SIG-M5 (cell line): ENCODE measurements at places on chromosomes 2 and 18.

- DNase-seq, result no peak
These were observed 21.7 kb downstream of the BCL2 start for GRCh38 chr18:63297687-63298399.

GRCh38 chr2:201956361-201956760 lies 77.3 kb upstream of the FZD7 start:
- DNase-seq, result no peak

- no peak for DNase-seq
These were observed 987.1 kb upstream of the KLHL29 start for GRCh38 chr2:22397847-22398246.

DNA sequence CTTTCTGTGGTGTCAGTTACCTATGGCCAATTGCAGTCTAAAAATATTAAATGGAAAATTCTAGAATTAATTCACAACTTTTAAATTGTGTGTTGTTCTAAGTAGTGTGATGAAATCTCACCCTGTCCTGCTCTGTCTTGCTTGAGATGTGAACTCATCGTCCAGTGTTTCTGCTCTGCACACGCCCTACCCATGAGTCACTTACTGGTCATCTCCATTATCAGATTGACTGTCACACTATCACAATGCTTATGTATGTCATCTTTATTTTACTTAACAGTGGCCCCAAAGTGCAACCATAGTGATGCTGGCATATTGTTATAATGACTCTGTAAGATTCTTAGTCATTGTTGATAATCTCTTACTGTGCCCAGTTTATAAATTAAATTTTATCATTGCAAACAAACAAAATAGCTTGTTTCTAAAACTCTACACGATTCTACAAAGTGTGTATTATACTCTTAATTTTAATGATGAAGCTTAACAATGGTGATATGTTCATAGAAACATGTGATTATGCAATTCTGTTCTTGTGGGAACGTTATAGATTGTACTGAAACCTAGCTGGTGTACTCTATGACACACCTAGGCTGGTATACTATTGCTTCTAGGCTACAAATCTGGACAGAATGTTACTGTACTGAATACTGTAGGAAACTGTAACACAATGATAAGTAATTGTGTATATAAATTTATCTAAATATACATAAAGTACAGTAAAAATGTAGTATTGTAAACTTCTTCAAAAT lies 1086.8 kb upstream of the PIK3C3 start:
- no peak for DNase-seq

DNA sequence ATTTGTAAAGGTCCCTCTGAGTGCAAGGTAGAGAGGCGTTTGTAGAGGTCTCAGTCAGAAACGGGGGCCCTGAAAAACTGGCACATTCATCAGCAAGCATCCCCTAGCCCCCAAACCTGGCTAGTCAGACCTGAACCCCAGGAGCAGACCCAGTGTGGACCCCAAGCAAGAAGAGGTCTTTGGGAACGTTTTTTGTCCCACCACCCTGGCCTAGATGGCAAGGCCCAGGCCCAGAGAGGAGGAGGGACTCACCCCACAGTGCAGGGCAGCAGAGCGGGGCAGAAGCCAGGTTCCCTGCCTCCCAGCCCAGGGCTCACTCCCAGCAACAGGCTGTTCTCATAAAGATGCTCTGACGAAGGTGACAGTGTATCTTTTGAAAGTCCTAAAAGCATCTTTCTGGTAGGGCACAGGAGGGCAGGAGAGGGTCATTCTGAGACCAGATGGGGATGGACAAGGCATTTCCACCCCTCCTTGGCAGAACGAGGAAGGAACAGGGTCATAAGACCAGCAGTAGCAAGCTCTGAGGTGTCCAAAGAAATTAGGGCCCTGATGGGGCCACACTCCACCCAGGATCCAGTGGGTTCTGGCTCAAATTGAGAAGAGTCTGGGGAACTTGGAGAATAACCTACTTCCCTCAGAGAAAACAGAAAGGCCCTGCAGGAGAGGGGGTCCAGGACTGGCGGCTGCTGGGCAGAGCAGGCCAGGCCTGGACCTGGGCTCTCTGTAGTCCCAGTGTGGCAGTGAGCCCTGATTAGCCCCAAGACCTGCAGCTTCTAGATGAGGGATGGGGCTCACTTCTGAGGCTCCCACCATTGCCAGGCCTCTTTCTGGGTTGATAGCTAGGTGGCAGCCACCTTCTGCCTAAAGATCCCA lies 18.2 kb downstream of the ADRA2B start:
- DNase-seq, result no peak

DNA sequence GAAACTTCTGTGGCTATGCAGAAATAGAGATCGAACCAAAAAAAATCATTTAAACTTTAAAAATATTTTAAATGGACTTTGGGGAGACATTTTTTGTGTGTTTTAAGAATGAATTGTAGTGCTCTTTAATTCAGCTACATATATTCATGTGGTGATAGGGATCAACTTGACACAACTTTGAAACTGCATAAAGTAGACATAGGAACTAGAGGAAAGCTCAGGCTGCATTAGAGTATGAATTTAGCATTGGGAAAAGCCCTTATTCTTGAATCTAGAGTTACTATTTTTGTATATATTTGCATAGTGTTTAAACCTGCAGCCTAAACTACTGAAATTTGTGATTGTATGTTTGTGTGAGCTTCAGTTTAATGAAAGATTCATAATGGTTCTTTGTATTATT lies 78.3 kb downstream of the SLC39A10 start:
- DNase-seq, result no peak

GRCh38 chr2:43482961-43483360 lies 112.9 kb downstream of the THADA start:
- DNase-seq, result no peak

GRCh38 chr2:70344195-70344594 lies 42.3 kb upstream of the FAM136A start:
- no peak for DNase-seq

GRCh38 chr18:55120896-55121295 lies 161.6 kb upstream of the CCDC68 start:
- DNase-seq, result no peak

DNA sequence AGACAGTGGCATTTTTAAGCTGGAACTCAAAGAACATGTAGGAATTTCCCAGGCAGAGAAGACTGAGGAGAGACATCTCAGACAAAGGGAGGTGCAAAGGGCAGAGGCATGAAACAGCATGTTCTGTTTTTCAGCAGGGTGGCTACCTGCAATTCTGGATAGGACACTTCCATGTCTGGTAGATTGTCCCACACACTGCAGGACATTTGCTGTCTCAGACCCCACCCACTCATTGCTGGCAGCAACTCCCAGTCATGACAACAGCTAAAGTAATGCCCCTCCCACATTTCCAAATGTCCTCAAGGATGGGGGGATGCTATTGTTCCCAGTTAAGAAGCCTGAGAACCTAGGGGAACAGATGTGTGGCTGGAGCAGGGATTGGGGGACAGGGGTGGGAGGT lies 40.8 kb downstream of the ANKRD44 start:
- DNase-seq, result no peak
